ENCODE measurements at places on chromosomes 5 and 9.

GRCh38 chr5:105836268-105836667, 1834.5 kb downstream of the EFNA5 start:
- DNase-seq, result no peak

GRCh38 chr5:142055301-142055700, 42.5 kb upstream of the GNPDA1 start:
- no peak for DNase-seq

- no peak for DNase-seq
Measured at GRCh38 chr5:153818626-153819025, 220.1 kb downstream of the FAM114A2 start.

GRCh38 chr5:142375944-142376411, 51.2 kb upstream of the SPRY4 start:
- no peak for DNase-seq

DNA sequence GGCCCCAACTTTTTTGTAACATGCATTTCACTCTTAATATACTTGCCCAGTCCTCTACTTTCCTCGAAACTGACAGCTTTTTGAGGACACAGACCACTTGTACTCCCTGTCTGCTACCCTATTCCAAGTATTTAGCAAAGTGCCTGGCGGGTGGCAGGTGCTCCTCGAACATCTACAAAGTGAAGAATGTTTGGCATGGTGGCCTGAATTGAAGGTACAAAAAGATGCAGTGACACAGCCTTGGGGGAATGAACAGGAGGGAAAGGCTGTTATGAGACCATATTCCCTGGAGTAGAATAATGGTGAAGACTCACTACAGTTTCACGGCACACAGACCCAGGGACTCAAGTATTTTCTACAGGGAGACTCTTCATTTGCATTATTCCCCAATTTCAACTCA, 590.9 kb downstream of the PRELID2 start:
- no peak for DNase-seq

- DNase-seq, result no peak
Measured at GRCh38 chr5:76861612-76862011, 11.8 kb downstream of the S100Z start.

DNA sequence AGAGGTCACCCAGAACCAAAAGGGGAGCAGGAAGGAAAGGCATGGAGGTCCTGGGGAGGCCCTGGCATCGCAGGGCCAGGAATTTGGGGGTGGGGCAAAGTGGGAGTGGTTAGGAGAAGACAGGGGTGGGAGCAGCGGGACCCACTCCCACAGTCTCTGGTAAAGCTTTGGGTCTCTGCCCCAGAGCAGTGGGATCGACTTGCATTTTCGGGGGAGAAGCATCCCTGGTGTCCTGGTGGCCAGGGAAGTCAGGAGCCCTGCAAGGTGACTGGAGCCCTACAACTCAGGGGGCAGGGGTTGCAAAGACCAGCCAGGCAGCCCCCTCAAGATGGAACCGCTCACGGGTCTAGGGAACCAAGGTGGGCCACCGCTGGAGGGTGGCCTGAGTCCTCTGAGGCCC, 22.4 kb upstream of the GTF3C5 start:
- no peak for DNase-seq

- DNase-seq, result no peak
Measured at GRCh38 chr9:96023486-96023885, 148.0 kb downstream of the ERCC6L2 start.

GRCh38 chr9:90814355-90814754, 12.7 kb downstream of the SYK start:
- no peak for DNase-seq

- DNase-seq, result no peak
Measured at GRCh38 chr9:120927269-120928014, 846 bp upstream of the TRAF1 start.

DNA sequence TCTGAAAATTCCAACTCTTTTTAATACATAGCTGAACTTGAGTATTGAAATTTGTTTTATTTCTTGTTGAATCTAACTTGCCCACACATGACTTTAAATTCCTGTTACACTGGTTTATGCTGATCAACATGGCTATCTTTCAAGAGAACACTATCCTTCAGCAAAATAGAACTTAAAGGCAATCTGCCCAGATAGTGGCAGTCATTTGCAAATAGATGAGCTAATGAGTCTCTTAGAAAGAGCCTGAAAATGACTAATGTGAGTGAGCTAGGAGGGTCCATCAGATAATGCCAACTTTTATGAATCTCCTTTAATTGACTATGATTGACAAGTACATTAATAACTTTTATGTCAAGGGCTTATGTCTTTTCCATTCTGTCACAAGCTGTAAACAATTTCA, 1360.8 kb upstream of the C9orf72 start:
- no peak for DNase-seq

- DNase-seq, result no peak
Measured at GRCh38 chr9:35569206-35569605, 35.9 kb upstream of the TESK1 start.

DNA sequence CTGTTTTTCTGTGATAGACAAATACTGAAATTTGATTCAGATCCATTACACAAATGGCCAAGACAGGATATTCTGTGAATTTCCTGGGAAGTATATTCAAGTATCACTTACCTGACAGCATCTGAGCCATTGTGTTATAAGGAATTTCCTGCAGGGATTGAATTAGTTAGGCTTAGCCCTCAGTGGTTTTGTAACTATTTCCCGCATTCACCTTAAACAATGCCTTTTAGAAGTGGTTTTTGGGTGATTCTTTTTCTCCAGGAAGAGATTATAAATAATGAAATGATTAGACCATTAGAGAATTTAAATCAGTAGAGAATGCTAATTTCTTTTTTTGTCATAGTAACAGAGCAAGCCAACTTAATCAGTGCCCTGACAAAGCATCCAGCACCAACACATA, 30.6 kb downstream of the ITGA1 start:
- no peak for DNase-seq

- no peak for DNase-seq
Measured at GRCh38 chr5:133470841-133471240, 141.5 kb downstream of the FSTL4 start.

GRCh38 chr5:142621227-142621626, 64.7 kb downstream of the FGF1 start:
- no peak for DNase-seq

- DNase-seq, result no peak
Measured at GRCh38 chr5:112533362-112533761, 114.3 kb upstream of the EPB41L4A start.

DNA sequence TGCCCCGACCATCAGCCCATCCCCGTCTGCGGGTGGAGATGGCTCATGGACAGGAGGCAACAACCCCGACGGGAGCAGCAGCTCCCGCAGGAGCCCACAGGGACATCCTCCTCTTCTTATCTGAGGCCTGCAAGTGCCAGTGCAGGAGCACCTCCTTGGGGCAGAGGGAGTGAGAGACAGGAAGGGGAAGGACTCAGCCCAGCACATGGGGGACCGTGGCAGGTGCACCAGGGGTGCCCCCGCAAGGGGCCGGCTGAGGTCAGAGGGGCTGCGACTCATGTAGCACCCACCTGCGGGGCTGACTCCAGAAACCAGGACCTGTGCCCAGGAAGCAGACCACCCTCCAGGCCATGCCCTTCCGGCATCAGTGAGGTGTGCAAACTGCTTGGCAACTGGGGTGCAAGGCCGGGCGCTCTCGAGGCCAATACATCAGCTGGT, 259.8 kb upstream of the ADAMTS16 start:
- no peak for DNase-seq

GRCh38 chr5:14219800-14220512, 76.8 kb downstream of the TRIO start:
- no peak for DNase-seq

DNA sequence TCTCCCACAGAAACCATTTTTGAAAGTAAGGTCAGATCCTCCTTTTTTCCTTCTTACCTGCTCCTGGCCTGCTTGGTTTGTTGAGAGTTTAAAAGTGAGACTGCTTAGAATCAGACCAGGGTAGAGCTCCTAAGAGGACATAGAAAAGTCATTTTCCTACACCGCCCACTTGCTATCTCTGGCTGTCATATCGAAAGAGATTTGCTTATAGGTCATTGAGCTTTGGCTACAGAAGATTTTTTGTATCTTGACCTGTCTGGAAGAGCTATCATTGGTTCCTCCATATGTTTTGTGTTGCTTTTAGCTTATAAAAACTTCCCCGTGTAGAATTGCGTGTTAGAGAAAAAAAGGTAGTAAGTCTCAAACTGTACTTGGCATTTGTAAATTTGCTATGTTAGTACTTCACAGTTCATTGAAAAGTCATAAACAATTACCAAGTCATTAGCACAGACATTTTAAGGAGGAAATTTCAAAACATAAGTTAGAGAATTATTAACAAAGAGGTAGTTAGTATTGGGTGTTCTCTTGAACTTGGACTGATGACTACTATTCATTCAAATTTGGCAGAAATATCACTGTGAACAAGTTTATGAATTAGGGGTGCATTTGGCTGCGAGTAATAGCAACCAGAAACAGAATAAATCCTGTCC, 96.6 kb downstream of the MAN2A1 start:
- DNase-seq, result no peak

GRCh38 chr5:117888688-117889087, 1099.7 kb downstream of the DTWD2 start:
- DNase-seq, result no peak

DNA sequence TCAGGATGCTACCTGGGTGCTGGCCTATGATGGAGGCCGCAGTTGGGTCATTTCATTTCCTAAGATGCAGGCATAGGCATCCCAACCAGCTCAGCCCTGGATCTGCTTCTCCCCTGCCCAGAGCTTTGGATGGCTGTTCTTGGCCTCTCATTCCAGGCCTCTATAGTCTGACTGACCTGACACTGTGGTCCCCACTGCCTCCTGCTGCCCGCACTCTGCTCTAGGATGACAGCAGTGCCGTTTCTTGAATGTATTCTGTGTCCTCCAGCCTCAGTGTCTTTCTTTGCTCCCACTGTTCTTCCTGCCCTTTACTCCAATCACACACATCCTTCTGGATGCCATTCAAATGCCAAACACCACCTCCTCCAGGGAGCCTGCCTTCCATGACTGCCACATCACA, 235.7 kb downstream of the HSPA4 start:
- DNase-seq, result peak; percentile 12

DNA sequence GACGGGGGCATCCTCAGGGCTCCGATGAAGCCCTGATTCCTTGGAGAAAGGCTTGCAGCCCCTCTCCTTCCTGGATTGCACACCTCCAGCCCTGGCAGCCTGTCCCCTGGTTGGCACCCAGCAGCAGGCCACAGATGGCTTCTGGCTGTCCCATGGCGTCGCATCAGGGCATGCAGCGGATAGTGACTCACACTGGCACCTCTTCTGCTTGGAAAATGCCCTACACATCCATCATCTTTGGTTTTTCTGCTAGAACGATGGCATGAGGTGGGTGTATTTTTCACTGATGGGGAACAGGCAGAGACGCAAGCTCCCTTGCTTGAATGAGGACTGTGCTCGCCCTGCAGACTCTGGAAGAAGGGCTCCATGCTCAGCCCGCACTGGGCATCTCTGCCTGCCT, 23.2 kb upstream of the IER5L start:
- DNase-seq, result no peak

DNA sequence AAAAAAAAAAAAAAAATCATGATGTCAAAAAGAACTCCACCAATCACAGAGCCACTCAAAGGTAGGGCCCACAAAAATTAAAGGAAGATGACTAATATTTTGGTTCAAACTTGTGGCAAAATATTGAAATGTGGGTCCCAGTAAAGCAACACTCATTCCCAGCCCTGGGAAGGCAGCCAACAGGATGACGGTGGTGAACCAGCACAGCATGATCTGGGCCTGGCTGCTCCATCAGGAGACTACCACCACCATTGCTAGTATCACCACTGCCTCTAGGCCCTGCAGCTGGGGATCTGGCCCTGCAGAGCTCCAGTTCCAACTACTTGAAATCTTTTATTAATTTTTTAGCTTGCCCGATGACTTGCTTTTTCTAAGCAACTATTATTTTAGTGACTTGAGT, 206.8 kb upstream of the ITGA1 start:
- DNase-seq, result no peak

DNA sequence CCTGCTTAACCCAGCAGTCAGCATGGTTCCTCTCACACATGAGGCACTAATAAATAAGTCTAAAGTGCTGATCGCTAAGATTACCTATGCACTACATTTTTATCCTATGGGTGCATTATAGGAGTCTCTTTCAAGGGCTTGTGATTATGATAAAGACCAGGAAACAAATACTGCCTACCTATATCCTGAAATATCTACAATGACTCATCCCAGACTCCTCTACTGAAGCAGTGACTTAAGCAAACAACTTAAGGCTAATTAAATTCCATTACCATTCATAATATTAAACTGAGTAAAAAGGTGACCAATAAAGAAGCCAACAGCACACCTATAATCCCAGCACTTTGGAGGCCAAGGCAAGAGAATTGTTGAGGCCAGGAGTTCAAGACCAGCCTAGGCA, 338.4 kb downstream of the DNAH5 start:
- DNase-seq, result no peak

- no peak for DNase-seq
Measured at GRCh38 chr5:170270293-170271069, 27.1 kb downstream of the LCP2 start.

GRCh38 chr5:173625673-173626504, 9.4 kb upstream of the BOD1 start:
- DNase-seq, result no peak

GRCh38 chr5:28408186-28408585, 1369.8 kb upstream of the CDH9 start:
- no peak for DNase-seq

GRCh38 chr5:168528521-168529373, at the start of gene FBLL1:
Gene FBLL1, plus strand, starts transcription at chr5:168529305. Its CDS starts 200 bp downstream, at chr5:168529505.
- DNase-seq, result peak; percentile 11

GRCh38 chr9:133191989-133192388, 17.1 kb downstream of the OBP2B start:
- DNase-seq, result no peak

GRCh38 chr5:33657804-33658440, 217.2 kb downstream of the TARS1 start:
- no peak for DNase-seq

DNA sequence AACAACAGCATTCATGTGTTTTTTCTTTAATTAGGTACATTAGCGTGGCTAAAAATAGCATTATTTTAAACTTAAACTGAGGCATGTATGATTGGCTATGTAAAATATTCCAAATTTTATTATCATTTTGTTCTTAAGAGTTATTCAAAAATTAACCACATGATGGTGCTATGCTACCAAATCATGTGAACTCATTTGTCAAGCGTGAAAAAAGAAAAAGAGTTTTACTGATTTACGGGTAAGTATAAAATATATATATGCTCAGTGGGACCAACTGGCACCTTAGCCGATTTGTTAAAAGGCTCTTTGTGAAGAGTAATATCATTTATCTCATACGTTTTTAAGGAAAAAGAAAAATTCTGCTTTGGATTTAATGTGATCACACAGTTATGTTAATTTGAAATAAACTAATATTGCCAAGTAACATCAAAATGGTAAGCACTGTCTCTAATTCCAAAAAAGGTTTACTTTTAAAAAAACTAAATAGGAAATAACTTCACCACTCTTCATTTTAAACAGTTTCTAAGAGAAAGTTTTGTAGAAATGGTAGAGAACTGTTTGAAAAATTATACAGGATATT, 1042.3 kb downstream of the CDH12 start:
- DNase-seq, result no peak

GRCh38 chr9:104819033-104819432, 55.1 kb downstream of the NIPSNAP3B start:
- DNase-seq, result no peak
